ENCODE measurements at places on chromosomes 3 and 15.

DNA sequence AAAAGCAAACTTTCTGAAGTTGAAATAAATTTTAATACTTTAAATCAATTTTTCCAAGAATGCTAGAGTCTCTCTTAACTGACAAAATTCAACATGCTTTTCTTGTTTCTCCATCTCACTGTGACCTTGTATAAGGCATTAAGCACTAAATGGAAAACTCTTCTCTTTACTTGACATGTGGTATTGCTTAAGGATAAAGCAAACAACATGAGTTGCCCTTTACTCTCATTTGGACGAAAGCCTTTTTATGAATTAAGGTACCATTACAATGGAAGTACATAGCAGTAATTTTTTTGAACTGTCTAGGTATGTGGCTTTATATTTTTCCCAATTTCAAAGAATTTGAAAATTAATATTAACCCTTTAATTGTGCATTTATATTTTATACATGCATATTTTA is 1.4 kb downstream of the STRIT1 start:
- DNase-seq, result no peak

- no peak for DNase-seq
Observed at GRCh38 chr3:142278451-142278850, 53.1 kb upstream of the GK5 start.

GRCh38 chr15:64687172-64687571 is 88.2 kb downstream of the RBPMS2 start:
- no peak for DNase-seq

GRCh38 chr3:23993556-23994243 is 48.6 kb downstream of the NR1D2 start:
- DNase-seq, result no peak

- DNase-seq, result no peak
Observed at GRCh38 chr3:179227349-179227748, 23.6 kb downstream of the KCNMB3 start.

GRCh38 chr3:115141033-115141757 is 5.9 kb downstream of the ZBTB20 start:
- DNase-seq, result no peak

GRCh38 chr15:95059346-95059905 is 828.1 kb downstream of the MCTP2 start:
- no peak for DNase-seq

DNA sequence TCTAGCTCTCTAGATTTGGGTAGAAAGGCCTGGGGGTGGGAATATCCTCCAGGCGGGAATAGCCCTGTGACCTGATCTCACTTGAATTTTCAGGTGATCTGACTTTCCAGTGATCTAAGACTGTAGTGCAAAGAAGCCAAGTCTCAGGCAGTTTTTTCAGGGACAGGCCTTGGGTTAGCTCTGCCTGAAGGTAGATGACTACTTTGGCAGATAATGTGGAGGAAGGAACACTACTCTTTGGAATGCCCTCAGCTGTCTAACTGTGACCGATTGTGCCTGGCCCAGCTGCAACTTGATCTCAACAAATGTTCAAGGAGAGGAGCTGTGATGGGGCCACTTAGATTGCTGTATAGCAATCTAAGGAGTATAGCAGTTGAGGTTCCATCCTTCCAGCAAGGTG is 193.7 kb downstream of the TCF12 start:
- DNase-seq, result no peak

DNA sequence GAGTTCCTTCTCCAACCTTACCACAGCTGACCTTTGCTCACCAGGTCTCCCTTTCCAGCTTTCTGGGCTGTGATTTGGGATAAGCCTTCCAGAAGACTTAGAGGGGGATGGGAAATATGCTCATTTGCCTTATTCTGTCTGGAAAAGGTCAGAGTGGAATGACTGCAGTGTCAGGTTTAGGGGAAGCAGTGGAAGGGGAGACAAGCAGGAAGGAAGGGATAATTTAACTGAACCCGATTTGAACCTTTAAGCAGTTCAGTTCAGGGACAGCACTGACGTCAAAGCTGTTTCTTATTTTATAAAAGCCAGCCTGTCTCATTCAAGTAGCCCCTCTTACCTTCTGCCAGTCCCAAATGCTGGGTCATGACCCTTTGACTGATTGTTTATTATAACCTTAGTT is 418.4 kb upstream of the RARB start:
- DNase-seq, result no peak

DNA sequence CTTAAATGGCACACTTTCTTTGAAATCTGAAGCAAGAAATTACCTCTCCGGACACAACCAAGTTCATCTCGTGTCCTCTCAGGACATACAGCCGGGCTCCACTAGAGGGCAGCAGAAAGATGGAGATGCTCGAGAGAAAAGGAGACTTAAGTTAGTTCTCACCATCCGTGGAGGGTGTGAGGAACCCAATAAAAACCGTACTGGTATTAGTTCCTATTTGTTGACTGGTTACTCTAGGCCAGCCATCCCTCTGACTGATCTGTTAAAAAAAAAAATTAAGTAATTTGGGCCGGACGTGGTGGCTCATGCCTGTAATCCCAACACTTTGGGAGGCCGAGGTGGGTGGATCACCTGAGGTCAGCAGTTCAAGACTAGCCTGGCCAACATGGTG is 7.9 kb upstream of the CYP11A1 start:
- peak; percentile 95 for DNase-seq

- DNase-seq, result no peak
Observed at GRCh38 chr3:52615166-52615565, 70.5 kb downstream of the PBRM1 start.

Measured in spinal cord (tissue), 10 donors.